ENCODE measurements at places on chromosomes 7 and 10.

DNA sequence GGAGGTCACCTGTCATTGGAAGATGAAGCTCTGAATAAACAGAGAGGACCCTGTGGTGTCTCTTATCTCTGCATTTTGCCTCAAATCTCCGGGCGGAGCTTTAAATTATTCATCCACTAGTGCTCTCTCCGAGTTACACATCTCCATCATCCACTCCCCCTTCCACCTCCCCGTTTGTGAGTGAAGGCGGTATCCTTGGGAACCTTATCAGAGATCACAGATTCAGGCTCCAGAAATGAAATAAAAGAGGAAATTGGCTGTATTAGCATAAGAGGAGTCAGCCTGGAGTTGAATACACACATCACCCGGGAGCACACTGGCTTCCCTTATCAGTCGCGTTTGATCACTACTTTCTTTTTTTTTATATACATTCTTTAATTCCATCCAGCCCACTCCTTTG is 1184.8 kb downstream of the GATA3 start:
- DNase-seq: no peak

- no peak for DNase-seq
These were observed 281.8 kb downstream of the KCNMA1 start for GRCh38 chr10:77355844-77356243.

DNA sequence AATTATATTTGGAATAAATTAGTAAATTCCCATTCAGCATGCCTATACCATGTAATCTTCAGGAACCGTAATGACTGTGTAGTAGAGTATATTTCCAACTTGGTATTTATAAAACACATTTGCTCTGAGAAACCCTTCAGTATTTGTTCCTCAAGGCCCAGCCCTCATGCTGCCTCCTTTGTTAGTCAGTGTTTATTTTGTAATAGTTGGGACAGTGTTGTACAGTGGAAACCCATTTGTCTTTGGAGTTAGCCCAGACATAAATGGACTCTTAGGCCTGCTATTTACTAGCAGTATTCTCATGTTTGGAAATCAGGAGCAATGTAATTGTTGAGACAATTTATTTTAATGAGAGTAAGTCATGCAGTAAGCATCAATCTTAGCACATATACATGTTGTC is 686.9 kb downstream of the AUTS2 start:
- DNase-seq: no peak

GRCh38 chr10:53786236-53786900 is 1013.8 kb upstream of the MBL2 start:
- DNase-seq: no peak
